ENCODE measurements at places on chromosomes 2 and 18.

DNA sequence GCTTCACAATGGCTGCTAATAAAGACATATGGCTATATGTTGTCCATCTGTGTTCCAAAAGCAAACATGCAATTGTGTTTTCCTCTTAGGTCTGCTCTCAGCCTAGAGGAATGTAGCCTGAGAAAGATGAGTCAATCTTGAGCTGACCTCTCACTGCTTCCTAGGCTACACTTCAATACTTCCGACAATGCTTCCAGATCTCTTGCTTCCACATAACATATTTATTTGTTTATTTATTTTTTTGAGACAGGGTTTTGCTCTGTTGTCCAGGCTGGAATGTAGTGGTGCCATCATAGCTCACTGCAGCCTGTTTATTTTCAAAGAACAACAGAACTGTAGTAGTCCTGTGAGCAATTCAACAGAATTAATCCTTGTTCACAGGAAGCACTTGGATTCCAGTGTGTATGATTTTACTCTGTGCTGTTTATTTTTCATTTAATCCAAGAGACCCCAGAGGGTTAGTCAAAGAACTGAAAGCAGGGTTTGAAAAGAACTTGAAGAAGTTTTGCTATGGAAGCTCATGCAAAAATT is 437.9 kb downstream of the TXNL1 start:
- no peak for DNase-seq

DNA sequence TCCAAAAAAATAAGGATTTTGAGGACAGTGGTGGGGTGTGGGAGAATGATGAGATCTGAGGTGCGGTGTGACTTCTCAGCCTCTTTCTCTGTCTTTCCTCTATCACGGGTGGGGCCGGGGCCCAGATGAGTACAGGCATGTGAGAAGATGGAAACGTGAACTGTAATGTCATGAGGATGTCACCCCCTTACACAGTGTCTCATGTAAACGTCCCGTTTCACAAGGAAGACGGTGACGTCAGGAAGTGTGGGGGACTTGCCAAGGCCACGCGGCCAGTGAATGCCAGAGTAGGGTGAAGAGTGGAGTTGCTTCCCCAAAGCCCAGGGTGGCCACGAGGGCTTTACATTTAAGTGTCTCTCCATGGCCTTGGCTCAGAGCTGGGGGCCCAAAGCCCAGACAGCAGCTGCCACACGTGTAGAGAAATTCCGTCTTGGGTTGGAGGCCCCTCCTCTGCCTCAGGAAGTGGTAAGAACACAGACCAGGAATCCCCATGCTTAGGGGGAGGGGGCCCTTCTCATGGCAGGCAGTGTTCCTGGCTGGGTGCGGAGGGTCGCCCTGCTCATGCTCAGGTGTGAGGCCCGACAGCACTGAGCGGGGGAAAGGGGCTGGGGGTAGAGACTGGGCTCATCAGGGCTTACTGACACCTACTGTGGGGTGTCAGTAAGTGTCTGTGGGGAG is 80.9 kb upstream of the SMAD7 start:
- no peak for DNase-seq

DNA sequence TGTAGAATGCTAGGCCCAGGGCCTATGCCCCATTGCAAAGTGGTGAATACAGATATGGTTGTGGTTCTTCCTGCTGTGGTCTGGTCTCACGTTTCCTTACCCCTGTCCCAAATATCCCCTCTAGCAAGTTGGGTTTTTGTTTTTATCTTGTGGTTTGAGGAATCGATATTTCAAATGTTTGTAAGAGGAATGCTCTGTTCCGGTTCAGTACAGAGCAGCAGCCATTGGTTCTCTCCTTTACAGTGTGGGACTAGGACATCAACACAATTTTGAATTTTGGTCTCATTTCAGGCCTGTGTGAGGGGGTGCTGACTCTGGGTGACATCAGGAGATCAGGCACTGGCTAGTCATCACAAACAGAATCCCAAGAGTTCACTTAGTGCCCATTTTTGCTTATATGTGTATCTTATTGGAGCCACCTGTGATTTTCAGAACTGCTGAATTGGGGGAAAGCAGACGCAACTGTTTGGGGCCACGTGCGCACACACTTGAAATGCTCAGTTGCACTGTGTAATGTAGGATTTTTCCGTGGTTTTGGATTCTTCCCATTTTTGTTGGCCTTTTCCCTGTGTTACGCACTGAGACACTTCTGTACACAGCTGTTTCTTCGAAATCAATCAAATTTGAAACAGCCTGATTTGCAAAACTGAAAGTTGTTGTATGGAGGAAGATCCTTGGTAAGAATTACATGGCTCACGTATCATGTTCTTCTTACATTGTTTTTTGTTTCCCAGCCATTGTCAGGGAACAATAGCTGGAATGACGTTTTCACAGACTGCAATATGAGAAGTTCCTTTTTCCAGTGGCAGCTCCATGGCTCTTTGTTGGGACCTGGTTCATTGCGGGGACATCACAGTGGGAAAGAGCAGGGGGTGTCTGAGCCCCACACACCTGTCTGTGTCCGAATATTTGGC is 8.6 kb downstream of the SH3BP4 start:
- no peak for DNase-seq

GRCh38 chr18:58545338-58546296 is 83.3 kb downstream of the ALPK2 start:
- DNase-seq: no peak

DNA sequence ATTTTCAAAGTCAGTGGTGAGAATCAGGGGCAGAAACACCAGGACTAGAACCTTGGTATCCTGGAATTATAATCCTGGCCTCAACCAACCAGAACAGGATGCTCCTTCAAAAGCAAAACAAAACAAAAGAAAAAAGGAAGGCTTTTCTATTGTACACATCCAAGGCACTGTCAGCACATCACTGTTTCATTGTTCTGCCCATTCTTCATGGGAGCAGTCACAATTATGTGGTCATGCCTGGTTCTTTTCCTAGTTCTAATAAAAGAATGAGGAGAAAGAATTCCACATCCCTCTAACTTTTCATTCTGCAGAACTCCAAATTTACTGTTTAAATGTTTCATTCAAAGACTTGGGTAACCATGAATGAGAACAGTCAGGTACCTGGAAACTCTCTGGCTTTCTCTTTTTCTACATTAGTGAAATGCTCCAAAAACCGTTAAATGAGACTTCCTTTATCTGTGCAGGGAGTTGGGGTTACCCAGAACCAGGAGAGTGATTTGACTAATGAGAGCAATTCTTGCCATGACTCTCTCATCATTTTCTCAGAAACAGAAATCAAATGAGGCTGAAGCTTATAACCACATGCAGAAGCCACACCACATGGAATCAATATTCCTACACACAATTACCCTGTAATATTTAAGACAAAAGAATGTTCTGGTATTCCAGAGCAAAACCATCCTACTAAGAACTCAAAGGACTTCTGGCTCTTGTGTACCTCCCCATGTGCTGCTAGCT is 110.9 kb upstream of the CCDC150 start:
- no peak for DNase-seq

GRCh38 chr2:64727843-64728463 is 74.2 kb upstream of the SERTAD2 start:
- no peak for DNase-seq

DNA sequence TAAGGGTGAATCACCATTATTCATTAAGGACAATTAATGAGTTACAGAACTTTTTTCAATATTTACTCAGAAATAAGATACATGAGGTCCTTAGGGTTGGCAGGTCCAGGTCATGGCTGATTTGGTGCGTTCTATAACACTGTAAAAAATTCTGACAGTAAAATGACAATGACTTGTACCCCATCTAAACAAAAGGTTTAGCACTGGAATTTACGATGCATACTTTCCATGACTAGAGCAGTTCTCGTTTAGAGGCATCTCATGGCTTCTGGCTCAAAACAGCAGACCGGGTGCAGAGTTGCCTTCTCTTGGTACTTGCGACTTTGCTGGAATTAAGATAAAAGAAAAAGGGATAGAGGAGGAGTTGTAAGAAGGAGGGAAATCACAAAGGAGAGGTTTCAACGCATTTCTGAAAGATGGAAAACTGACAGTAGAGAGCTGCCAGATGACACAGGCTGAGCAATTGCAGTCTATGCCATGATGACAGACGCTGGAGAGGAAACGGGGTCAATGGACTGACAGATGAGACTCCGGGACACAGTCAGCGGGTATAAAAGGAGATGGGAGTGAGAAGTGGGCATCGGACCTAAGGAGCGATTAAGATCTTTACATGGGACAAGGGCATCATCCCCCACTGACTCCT is 4.1 kb upstream of the CYS1 start:
- no peak for DNase-seq

- no peak for DNase-seq
Measured at GRCh38 chr2:1477196-1478040, 64.2 kb downstream of the TPO start.

GRCh38 chr2:155294358-155294757 is 595.9 kb downstream of the KCNJ3 start:
- DNase-seq: no peak

- DNase-seq: no peak
Measured at GRCh38 chr2:80420530-80421208, 116.1 kb upstream of the LRRTM1 start.

DNA sequence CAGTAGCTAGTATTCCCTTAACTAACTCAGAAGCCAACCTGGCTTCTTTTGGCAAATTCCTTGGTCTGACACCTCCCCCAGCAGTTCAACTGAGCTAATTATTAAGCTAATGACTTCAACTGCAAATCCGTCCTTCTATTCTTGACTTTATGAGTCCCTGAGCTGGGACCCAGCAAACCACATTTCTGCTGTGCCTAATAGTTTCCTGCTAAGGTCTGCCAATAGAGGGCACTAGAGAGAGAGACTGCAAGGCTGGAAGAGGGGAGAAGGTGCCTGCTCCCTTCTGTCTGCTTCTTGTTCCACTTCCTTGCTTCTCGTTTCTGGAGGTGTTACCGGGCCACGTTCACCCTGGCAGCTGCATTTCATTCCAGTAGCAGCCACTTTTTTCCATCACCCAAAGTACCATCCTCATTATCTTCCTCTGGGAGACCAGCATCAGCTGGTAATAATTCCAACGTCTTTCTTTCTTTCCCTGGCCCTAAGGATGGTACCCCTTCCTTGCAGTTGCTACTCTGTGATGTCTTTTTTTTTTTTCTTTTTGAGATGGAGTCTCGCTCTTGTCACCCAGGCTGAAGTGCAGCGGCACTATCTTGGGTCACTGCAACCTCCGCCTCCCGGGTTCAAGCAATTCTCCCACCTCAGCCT is 352.0 kb downstream of the TNS1 start:
- DNase-seq: no peak

DNA sequence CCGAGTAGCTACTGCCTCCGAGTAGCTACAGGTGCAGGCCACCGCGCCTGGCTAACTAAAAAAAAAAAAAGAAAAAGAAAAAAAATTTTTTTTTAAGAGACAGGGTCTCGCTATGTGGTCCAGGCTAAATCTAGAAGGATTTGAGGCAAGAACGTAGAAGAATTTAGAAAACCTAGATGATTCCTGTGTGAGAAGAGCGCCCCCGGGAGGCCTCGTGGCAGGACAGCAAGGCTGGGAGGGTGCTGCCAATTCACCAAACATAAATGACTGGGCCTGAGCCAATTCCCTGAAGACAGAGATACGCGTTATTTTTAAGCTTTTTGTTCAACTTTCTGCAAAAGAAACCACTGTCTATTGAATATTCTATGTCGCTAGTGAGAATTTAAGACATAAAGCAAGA is 90.1 kb upstream of the TGFA start:
- no peak for DNase-seq

GRCh38 chr18:42480441-42480840 is 525.4 kb downstream of the PIK3C3 start:
- no peak for DNase-seq

- no peak for DNase-seq
Measured at GRCh38 chr2:106878206-106878605, 7.8 kb downstream of the ST6GAL2 start.

DNA sequence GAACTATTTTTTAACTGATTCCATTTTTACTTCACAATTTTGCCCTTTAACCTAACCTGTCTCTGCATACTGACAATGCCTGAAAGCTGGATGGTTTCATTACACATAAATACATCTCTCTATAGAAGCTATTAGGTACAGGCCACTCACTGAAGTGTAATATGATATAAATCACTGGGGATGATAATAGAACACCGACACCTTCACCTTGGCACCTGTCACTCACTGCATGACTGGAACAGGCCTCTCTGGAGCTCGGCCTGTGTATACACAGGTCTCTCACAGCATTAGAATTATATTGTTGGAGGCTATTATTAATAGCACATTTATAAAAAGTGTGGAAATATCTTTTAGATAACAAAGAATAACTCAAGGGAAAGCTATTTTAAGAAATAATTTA is 138.2 kb downstream of the TMEM131 start:
- no peak for DNase-seq

- DNase-seq: no peak
Measured at GRCh38 chr2:60070196-60070595, 483.3 kb downstream of the BCL11A start.

GRCh38 chr2:8271461-8271860 is 410.4 kb upstream of the ID2 start:
- DNase-seq: no peak

- no peak for DNase-seq
Measured at GRCh38 chr2:205180730-205181129, 501.6 kb upstream of the NRP2 start.

DNA sequence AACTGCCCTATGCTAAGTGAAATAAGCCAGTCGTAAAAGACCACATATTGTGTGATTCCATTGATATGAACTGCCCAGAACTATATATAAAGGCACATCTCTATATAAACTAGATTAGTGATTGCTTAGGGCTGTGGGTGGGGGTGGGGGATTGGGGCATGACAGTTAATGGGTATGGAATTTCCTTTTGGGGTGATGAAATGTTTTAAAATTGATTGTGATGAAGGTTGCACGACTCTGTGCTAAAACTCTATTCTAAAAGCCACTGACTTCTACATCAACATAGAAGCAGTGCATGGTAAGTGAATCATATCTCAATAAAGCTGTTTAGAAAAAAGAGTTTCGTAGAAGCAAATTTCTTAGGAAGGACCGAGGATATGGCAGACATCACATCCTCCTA is 53.0 kb downstream of the CDCA7 start:
- no peak for DNase-seq

DNA sequence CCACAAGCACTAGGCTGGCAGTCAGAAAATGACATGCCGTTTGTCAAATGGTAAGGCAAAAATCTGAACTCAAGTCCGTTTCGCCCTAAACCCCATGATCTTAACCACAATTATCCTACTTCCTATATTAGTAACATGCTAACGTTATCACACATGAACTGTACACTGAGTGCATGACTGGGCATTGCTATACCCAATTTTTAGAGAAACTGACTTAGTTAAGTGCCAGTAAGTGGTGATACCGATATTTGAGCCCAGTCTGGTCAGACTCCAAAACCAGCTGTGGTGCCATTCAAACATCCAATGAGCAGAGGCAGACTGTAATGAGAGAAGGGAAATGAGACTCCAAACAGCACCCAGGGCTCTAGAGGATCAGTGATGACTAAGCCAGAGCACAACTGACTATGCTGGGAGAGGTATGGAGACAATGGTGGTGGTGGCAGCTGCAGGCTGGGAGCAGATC is 311.7 kb upstream of the PKDCC start:
- no peak for DNase-seq

DNA sequence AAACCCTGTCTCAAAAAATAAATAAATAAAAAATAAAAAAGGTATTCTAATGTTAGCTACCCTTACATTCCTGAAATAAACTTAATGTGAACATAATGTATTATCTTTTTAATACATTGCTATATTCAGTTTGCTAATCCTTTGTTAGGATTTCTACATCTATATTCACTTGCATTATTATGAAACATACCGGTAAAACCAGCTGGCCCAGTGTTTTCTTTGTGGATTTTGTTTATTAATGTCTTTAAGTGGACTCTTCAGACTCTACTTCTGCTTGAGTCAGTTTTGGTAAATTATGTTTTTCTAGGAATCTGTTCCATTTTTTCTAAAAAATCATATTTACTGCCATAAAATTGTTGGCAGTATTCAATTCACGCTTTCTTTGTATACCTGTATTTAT is 34.5 kb downstream of the PTPN2 start:
- DNase-seq: no peak
